ENCODE measurements at places on chromosomes 6 and 20.

GRCh38 chr6:18488526-18489270 lies 101.5 kb downstream of the RNF144B start:
- DNase-seq = no peak

DNA sequence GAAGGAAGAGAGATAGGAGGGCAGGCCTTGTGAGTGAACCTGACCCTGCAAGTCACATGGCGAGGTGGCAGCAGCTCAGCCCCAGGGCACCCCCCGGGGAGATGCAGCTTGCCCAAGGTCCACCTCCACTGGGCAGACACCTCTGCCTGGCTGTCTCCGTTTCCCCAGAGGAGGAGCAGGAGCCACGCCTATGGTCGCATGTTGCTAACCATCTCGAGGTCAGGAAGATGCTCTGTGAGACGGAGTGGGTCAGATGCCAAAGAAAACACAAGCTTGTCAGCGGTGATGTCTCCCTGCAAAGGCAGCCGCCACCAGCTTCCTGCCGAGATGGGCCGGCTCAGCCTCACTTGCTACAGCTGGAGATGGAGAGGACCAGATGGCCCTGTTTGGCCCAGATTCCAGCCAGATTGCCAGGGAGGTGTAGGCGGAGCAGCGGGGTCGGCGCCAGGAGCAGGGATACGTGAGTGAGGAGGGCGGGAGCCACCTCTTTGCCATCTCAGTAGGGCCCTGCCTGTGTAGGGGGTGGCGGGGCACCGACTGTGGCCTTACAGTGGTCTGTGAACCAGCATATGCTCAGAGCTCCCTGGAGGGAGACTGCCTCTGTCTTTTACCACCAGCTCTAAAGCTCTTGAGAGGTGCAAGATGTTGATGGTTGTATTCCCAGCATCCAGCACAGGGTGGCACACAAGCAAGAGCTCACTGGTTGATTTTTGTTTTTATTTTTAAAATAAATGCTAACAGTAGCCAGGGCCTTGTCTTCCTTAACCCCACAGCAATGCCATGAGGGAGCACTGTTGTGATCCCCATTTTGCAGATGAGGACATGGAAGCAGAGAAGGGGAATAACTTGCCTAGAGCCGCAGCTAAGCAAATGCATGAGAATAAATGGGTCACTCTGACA lies 42.9 kb upstream of the FAM83D start:
- no peak for DNase-seq

GRCh38 chr20:49666911-49667310 lies 46.8 kb downstream of the B4GALT5 start:
- DNase-seq = no peak

- DNase-seq = no peak
These were observed 1133.3 kb upstream of the ADGRB3 start for GRCh38 chr6:67501755-67502154.

GRCh38 chr20:62220666-62221568 lies 839 bp upstream of the HRH3 start:
- no peak for DNase-seq

DNA sequence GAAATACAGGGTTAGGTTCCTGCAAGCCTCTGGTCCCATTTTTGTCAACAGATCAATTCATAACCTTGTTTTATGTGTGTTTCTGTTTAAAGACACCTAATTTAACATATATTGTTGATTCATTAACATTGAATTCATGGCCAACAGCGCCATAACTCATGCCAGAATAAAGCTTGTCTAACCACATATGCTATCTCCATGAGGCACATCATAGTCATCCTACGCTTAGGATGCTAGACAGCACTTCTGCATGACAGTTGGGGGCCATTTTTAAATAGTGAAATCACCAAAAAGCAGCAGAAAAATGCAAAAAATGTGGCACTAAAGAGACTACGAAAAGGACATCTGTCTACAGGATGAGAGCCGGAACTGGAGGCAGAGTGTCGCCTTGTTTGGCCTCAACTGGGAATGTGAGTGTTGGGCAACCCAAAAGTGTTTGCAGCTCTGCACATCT lies 37.9 kb downstream of the TRAM2 start:
- DNase-seq = no peak

DNA sequence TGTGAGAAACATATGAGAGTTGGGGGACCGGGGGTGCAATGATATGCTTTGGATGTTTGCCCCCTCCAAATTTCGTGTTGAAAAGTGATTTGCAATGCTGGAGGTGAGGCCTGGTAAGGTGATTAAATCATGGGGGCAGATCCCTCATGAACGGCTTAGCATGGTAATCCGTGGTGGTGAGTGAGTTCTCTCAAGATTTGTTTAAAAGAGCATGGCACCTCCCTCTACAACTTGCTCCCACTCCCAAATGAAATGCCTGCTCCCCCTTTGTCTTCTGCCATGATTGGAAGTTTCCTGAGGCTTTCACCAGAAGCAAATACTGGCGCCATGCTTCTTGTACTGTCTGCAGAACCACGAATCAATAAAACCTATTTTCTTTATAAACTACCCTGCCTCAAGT lies 2.5 kb downstream of the DEK start:
- DNase-seq = no peak

DNA sequence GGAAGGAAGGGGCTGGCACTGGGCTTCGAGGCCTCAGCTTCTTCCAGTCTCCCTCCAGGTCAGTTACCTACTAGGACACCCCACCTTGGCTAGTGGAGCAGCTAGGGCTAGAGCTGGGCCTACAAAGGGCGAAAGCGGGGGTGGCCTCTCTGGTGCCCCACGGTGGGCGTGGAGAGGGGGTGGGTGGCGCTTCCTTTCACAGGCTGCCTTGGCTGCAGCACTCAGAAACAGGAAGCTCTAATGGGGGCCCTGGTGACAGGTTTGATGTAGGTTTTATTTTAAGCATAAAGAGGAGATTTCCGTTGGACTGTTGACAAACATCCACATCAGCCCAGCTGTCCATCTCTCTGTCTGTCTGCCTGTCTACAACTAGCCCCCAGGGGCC lies 13.4 kb downstream of the FAM110A start:
- peak; percentile 59 for DNase-seq

GRCh38 chr6:163263998-163264661 lies 150.4 kb upstream of the QKI start:
- DNase-seq = no peak

- DNase-seq = no peak
These were observed 286.2 kb upstream of the EXOC2 start for GRCh38 chr6:978937-979685.

DNA sequence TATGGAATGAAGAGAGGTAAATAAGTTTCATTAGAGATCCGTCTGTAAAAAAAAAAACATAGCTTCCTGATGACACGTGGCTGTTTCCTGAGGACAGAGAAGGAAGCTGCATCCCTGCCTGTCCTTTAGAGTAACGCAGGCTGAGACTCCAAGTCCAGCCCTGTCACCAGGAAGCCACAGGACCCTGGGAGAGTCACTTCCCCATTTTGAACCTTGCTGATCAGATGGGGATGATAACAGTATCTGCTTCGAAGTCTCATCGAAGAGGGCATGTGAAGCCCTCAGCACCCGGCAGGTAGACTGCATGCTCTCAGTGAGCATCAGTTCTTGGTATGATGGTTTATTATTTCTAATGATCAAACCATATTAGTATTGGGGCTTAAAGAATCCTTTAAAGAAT lies 139.1 kb upstream of the KCNG1 start:
- no peak for DNase-seq

- DNase-seq = no peak
These were observed 34.8 kb downstream of the SCML4 start for GRCh38 chr6:107789361-107789760.

- DNase-seq = no peak
These were observed 15.6 kb downstream of the TMEM74B start for GRCh38 chr20:1169224-1169623.
